ENCODE measurements at places on chromosomes 5 and 9.

DNA sequence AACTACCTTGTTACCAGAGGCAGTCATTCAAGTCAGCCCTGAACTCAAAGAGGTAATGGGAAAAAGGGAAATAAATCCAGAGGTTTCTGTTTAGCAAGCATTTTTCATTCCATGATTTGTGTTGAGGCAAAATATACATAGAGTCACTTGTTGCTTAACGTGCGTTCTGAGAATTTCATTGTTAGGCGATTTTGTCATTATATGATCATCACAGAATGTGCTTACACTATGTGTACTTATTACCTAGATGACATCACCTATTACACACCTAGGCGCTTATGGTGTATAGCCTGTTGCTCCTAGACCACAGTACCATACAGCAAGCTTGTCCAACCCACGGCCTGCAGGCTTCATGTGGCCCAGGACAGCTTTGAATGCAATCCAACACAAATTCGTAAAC lies 36.2 kb downstream of the NUP214 start:
- DNase-seq = no peak

GRCh38 chr5:176636426-176636825 lies 6.0 kb downstream of the EIF4E1B start:
- no peak for DNase-seq

- DNase-seq = no peak
Measured at GRCh38 chr5:74132485-74132884, 506.5 kb downstream of the ARHGEF28 start.

- no peak for DNase-seq
Measured at GRCh38 chr5:169801781-169802180, 164.7 kb downstream of the DOCK2 start.

DNA sequence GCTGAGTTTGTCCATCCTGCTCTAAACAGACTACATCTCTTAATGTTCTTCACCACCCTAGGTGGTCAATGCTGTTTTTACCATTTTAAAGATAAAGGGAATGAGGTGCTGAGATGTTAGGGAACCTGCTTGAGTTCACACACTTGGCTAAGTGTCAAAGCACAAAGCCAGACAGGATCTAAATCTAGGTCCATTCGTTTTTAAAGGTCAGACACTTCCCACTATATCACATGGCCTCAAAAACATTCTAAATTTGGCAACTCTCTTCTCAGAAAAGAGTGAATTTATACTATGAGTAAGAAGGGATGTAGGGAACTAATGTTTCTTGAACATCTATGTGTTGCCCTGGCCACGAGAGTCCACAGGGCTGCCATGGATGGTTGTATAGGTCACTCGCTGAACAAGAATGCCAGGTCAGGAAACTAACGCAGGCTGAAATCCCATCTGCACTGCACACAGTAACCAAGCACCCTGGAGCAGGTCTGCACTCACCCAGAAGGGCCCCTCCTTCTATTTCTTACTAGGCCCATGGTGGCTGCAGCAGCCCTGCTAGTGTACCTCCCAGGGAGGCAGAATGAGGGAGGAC lies 213.0 kb downstream of the SPOCK1 start:
- DNase-seq = no peak

DNA sequence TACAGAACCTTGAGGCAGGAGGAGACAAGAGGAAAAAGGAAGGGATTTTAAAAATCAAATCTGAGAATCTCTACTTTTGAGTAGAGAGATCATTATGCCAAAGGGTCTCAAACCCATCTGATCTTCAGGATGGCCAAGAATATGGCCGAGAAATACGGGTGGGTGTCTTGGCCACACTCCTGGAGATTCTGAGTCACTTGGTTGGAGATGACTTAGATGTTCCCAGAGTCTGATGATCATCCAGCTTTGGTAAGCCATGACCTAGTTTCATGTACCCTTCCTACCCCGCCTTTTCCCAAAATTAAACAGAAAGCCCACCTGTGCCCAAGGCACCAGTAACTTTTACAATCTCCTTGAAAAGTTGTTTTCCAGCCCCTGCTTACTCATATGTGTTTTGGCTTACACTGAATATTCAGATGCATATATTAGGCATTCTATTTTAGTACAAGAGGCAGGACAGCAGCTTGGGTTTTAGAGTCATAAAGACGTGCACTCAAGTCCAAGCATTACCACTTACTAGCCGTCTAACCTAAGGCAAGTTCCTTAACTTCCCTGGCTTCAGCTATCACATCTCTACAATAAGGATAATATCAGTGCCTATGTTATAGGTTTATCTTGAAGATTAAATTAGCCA lies 167.0 kb upstream of the GPR151 start:
- no peak for DNase-seq

DNA sequence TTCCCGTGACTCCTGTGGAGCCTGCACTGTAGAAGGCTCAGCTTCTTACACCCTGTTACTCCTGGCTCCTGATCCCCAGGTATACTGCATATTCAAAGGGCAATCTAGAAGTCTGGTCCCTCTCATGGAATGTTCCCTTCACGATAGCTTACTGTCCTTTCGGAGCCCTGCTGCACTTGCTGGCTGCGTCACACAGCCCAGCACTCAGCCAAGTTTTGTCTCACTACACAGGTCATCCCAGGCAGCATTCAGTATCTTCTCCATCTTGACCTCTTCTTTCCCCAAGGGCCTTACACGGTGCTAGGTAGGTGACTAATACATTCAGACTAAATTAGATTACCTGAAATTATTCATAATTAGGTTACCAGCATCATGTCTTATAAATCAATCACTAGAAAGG lies 123.7 kb downstream of the WDR41 start:
- DNase-seq = no peak

- DNase-seq = no peak
Measured at GRCh38 chr9:134514503-134514902, 127.1 kb upstream of the COL5A1 start.

DNA sequence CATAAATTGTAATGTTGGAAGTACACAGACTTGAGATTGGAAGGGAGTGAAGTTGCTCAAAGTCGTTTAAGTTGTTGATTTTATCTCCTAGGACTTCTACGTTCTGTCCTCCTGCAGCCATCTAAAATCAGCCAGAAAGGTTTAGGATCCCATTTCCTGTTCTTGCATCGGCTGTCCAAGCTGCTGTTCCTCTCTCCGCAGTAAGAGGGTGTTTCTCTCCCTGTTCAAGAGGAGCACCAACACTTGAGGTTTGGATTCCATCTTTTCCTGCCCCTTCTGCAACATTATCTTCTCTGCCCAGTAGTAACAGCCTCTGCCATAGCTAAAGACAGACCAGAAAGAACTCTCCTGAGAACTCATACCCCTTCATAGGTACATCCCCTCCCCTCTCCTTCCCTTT lies 373.4 kb downstream of the GADD45G start:
- no peak for DNase-seq

DNA sequence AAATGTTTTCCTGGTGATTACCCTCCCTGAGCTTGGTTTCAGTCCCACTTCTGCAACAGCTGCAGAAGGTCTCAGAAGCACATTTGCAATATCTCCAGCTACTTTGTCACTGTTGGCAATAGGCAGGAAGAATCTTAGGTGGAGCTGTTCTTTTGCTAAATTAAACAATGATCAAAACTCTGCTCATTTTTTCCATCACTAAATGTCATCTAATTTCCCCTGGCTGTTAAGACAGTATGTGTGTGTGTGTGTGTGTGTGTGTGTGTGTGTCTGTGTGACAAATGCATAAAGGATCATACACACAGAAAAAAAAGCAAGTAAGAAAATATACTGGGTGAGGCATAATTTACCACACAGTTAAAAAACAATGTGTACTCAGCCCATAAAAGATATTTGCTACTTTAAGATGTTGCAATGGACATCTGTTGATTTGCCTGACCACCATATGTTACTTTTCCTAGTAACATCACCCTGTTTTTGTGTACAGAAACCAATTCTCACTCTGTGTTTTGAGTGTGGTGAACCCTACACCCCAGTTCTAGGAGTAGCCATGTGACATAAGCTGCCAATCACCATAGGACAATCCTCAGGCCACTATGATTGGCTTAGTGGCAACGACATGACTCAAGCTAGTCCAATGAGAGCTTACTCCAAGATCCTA lies 572.6 kb upstream of the CLINT1 start:
- no peak for DNase-seq

DNA sequence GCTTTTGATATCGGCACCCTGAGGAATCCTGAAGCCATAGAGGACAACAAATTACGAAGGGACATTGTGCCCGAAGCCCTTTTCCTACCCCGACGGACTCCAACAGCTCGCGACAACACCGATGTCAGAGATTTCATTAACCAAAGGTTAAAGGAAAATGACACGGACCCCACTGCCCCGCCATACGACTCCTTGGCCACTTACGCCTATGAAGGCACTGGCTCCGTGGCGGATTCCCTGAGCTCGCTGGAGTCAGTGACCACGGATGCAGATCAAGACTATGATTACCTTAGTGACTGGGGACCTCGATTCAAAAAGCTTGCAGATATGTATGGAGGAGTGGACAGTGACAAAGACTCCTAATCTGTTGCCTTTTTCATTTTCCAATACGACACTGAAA lies 129.5 kb downstream of the CDH6 start:
- DNase-seq = no peak

GRCh38 chr9:134955801-134956200 lies 38.1 kb upstream of the FCN1 start:
- no peak for DNase-seq

DNA sequence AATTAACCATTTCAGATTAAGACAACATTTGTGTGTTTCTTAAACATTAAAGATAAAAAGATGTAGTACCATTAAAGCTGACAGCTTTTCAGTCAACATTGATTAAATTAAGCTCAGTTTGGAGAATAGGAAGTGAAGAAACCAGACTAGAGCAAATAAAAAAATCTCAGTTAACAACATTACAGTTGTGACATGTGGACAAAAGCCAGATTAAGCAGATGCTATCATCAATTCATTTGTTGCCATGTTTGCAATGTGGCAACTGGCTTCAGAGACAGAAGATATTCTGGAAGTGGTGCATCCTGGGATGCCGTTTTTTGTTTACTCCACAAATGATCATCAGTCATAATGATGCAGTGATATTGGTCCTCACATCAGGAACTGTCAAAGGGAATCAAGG lies 70.3 kb upstream of the CNTLN start:
- peak; percentile 79 for DNase-seq

- DNase-seq = no peak
Measured at GRCh38 chr5:37208883-37209797, 40.0 kb downstream of the CPLANE1 start.

DNA sequence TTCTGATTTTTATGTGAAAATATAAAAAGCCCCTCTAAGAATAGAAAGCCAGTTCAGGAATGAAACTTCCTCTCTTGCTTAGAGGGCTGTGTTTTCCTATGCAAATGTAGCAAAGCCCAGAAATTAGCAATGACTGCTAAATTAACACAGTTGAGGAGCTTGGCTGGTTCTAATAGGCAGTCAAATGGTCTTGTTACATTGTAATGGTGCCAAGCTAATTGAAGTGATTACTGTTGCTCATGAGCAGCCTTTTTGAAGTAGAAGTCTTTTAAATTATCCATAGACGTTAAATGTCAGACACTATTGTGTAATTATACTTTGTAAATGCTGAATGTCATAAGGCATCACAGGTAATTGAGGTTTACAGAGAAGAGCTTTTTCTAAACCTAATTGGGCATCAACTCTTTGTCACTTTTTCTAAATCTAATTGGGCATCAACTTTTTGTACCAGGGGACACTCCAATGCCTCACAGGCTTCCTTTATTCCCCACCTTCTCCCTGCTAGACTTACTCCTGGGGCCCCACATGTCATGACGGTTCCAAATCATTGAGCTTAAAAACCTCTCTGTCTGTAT lies 229.1 kb downstream of the PSAT1 start:
- DNase-seq = no peak

- DNase-seq = no peak
Measured at GRCh38 chr5:31767335-31768031, 128.6 kb downstream of the PDZD2 start.

- DNase-seq = no peak
Measured at GRCh38 chr5:122480146-122480545, 168.1 kb downstream of the SNCAIP start.

- no peak for DNase-seq
Measured at GRCh38 chr5:90690307-90690706, 131.7 kb downstream of the ADGRV1 start.

GRCh38 chr5:1910081-1910760 lies 27.5 kb upstream of the IRX4 start:
- no peak for DNase-seq
